Left kidney (tissue), 8 donors: ENCODE measurements at places on chromosomes 3 and 15.

DNA sequence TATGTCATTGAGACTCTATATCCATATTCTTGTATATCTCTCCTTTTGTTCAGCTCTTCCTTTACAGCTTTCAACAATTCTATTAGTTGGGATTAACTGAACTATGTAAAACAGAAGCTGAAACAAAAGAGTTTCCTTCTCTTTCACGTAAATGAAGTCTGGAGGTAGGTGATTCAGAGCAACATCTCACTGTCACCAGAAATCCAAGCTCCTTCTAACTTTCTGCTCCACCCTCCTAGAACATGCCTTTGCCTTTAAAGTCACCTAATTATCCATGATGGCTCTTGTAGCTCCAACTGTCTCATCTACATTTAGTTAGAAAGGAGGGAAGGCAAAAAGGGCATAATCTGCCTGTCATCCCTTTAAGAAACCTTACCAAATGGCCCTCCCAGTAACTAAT, 458.2 kb upstream of the MDFIC2 start:
- no peak for DNase-seq

DNA sequence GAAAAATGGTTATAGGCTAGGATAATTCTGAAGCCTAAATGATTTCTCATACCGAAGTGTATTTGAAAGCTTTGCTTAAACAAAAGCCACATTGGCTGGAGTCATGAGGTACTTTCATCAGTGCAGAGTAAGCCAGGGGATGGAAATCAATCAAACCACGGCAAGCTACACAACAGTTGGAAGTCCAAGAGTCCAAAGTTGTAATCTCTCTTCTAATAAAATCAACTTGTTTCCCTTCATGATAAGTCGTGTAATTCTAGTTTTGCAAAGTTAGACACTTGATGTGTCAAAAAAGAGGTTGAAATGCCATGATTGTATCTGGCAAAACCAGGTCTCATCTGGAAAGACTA, 250.5 kb upstream of the VEPH1 start:
- DNase-seq = no peak

DNA sequence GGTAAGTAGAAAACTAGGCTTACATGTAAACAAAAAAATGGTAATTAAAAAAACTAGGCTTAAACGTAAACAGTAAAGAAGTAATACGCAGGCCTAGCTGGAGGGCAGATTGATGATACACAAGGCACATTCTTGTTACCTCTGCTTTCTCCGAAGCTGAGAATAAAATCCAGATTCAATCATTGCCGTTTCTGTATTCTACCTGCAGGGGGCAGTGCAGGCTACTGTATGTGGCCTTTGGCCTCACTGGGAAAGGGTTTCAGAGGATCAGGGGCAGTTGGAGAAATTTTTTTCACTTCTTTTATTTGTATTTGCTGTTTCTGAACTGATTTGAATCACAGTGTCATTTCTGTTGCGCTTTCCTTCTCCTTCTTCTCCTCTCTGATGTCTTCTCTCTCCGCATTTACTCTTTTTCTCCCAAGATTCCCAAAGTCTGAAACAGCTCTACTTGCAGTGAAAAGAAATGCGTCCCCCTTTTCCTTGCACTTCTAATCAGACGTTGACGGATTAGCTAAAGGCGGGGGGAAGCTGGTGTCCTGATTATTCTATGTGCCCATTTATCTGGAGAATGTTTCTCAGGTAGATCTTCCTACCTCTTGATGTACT, 67.1 kb upstream of the MCTP2 start:
- DNase-seq = peak; percentile 77

GRCh38 chr3:74000725-74001124, 376.0 kb upstream of the PDZRN3 start:
- no peak for DNase-seq

DNA sequence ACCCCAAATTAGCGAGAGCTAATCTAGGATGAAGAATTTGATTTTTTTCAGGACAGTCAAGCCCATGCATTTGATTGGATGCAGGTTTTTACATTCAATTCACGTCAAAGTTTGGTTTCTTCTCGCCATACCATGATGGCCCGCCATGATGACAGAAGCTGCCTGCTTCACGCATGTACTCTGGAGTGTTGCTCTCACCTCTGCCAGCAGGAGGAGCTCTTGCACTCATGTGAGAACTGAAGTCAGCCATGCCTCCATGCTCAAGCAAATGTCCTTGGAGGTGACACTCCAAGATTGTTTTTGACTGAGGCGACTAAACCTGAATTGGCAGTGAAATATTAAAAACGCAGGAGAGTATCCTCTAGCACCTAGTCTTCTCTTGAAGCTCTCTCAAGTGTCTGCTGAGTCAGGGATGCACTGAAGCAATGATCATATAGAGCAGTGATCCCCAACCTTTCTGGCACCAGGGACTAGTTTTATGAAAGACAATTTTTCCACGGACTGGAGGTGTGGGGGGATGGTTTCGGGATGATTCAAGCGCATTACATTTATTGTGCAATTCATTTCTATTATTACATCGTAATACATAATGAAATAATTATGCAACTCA, 120.9 kb downstream of the SAMMSON start:
- DNase-seq = no peak

DNA sequence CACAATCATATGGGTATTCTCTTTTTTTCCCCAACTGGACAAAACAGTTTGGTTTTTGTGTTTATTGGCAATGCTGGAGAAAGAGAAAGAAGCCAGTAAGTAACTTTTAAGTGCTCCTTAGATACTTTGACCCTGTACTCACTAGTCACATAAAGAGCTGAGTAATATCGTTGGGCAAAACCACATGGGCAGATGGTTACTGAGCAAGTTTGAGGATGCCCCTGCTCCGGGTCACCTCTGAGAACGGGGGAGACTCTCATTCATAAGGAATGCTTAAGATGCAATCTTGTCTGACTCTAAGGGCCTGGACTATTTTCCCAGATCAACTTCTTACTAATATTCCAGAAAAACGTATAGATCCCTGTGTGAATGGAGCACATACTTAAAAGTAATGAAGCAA, 106.4 kb upstream of the SLC2A2 start:
- no peak for DNase-seq

- no peak for DNase-seq
These were observed 31.9 kb upstream of the ZNF280D start for GRCh38 chr15:56765251-56765650.

GRCh38 chr15:84604826-84605553, 4.2 kb downstream of the ZSCAN2 start:
- no peak for DNase-seq

DNA sequence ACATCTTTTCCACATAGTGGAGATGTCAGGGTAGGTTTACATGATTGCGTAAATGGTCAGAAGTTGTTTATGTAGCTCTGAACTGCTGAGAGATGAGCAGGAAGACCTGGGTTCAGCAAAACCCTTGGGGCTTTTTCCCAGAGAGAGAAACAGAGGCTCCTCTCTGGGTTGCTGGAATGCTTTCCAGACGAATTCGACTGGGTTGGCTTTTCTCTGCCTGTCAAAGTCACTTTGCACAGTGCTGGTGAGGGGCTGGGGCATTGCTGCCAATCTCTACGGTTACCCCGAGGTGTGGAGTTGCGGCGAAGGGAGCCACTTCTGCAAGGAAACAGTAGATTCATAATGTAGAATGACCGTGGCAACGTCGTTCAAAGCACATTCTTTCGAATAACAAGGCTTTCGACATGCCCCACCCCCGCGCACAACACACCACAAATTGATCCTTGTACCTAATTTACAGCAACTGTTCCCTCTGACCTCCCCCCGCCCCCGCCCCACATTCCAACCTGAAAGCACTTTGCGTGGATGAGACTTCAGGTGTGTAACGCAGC, 950 bp upstream of the CNTN4 start:
- no peak for DNase-seq

- no peak for DNase-seq
These were observed 38.2 kb upstream of the SNRK start for GRCh38 chr3:43248185-43248583.

GRCh38 chr15:70596354-70597055, 166.9 kb downstream of the UACA start:
- no peak for DNase-seq

GRCh38 chr15:52143873-52144272, 31.3 kb upstream of the BCL2L10 start:
- DNase-seq = no peak

DNA sequence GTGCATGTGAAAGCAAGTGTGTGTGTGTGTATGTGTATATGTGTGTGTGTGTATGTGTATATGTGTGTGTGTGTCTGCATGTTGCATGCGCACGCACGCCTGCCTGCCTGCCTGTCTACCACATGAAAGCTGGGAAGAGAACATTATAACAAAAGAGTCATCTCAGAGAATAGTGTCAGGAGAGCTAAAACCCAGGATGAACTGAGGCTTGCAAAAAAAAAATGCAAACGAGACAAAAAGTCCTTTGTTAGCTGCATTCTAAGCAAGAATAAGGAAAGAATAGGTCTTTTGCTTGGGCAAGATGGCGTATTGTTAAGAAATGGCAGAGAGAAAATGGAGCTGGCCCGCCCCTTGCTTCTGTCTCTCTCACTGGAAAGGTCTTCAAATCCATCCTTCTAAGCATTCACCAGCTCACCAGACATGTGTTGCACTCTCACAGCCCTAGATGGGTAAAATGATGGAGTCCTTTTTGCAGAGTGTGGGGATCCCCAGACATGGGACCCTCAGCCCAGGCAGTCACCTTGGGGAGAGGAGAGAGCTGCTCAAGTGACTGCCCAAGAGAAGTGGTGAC, 16.4 kb downstream of the WNT7A start:
- DNase-seq = no peak

DNA sequence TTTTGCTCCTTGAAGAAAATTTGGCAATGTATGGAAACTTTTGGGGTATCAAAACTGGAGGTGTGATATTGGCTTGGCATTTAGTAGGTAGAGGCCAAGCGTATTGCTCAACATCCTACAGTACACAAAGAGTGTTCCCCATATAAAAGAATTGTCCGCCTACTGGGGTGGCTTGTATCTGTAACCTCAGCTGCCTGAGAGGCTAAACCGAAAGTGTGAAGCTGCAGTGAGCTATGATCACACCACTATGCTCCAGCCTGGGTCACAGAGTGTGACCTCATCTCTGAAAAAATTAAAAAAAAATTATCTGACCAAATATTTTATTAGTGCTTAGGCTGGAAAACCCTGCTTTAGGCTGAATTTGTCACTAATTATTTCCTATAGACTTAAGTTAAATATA, 483.9 kb downstream of the PYDC2 start:
- DNase-seq = no peak

DNA sequence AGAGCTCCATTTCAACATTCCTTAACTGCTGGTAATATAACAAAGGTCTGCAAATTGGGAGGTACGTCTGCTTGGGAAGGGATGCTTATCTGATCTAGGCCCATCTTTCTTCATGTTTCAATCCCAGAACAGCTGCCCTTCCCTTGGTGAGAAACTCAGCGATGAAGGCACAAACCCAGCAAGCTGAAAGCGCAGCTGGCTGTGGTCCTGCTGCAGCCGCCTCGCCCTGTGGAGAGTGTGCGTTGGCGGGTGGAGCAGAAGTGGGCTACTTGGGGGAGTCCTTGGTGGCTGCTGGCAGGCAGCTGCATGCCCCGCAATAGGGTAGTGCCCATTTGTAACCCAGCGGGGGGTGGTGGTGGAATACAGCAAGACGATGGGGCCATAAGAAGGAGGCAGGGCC, 160.6 kb upstream of the WNT5A start:
- no peak for DNase-seq
